ENCODE measurements at places on chromosomes 4 and X.

DNA sequence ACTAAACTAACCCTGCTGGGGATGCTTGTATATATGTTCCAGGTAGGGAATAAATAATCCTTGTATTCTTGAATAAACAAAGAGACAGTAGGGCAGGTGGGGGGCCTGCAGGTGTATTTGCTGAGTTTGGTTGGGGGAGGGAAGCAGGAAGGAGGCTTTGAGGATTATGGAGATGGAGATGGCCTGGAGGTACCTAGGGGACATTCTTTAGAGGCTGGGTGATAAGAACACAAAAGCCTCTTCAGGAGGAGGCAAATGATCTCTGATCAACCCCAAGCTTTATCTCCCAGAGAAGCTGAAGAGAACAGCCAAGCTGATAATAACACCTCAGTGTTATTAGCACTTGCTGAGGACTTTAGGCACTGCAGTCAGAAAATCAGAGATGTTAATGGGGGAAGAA lies 187.7 kb downstream of the MGST2 start:
- DNase-seq: no peak

DNA sequence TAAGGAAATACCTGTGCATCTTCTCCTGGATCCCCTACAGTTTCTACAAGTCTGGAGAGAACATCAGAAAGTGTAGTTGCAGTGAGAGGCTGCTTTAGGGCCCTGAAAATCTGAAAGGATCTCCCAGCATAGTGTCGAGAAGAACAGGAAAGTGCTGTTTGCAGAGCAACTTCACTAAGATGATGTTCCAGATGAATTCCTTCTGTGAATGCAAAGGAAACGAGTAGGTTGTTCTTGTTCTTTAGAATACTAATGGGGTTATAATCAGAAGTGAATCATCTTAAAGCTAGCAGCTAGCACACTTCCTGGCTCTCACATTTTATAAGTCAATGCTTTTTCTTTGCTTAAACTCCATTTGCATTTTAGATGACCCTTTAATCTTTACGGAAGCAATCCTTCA lies 53.7 kb downstream of the ZAR1 start:
- no peak for DNase-seq

- no peak for DNase-seq
These were observed 51.3 kb upstream of the MAOA start for GRCh38 chrX:43604753-43605152.

DNA sequence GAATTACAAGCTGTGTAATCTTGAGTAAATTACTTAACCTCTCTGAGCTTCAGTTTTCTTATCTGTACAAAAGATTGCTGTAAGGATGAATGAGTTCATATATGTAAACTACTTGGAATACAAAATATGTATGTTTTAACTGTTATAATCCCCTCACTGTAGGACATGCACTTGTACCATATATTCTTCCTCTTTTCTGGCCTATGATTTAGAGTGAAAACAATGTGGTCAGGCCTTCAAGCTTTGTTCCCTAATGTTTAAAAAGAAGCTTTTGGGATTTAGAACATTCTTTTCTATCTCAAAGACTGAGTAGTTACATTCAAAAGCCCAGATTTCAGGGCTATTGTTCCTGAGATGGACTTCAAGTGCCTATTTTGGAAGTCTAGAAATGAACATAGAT lies 26.7 kb upstream of the GPRIN3 start:
- no peak for DNase-seq

GRCh38 chr4:143273160-143273917 lies 63.3 kb upstream of the GAB1 start:
- DNase-seq: no peak

DNA sequence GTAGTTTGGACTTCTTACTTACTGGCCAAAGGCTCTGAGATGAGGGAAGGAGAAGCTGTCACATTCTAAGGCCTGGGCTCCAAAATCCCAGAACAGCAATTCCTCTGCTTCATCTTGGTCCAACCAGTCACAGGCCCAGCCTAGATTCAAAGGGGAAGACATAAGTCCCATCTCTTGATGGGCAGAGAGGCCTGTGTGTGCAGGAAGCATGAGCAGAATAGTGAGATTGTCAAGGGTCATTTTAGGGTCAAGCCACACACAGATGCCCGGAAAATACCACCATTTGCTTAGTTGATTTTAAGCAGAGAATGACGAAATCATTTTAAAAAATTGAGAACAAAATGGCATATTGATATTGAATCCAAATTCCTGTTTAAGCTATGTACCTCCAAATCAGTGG lies 580.9 kb upstream of the ZFP42 start:
- DNase-seq: no peak

GRCh38 chr4:2085496-2085901 lies 26.4 kb downstream of the NAT8L start:
- DNase-seq: no peak

GRCh38 chrX:134981910-134982309 lies 8.9 kb upstream of the SMIM10 start:
- DNase-seq: no peak

- DNase-seq: peak; percentile 49
These were observed 18.5 kb upstream of the CXCL3 start for GRCh38 chr4:74056858-74057562.

All from GM04503 (cell line).